Sigmoid colon (tissue), 7 donors: ENCODE measurements at places on chromosomes 6 and 20. TPM values are rescaled to one million over a fixed set of nuclear protein-coding genes. Genes with fewer than 3 reads are reported as not detected.
A peak's percentile ranks its signal among the peaks of the same experiment; 100 is the strongest.

DNA sequence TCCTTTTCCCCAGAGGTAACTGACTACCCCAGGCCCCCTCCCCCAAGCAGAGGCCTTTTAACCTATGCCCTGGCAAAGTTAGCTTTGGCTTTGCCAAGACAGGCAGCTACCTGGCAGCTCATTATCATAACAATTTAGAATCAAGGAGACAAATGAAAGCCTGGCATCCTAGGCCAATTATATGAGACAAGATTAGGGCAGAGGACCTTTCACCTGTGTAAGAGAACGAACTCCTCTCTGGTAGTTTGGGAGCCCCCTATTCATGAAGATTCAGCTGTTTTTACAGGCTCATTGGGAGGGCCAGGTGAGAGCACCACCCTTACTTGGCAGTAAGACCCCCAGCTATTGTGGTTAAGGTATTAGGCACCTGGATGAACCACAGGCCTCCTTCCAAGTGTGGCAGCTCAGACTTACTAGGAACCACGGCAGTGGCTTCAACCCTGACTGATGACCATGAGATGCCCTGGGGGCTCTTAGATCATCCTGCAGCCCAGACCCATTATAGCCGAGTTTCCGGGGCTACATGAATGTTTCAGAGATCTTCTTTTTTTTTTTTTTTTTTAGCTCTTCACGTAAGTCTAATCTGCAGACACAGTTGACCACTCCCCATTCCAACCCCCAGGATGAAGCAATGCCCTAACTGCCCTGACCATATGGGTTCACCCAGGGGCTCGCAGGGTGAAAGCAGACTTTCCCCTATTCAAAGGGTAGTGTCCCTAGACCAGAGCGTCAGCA lies 56.2 kb downstream of the RAB44 start:
- H3K27ac ChIP-seq: no peak overlapping the region
- no peak overlapping the region for H3K4me3 ChIP-seq
- DNase-seq: no peak
- peaks cover 2% of the 10 kb centered on the region for H3K4me1 ChIP-seq

DNA sequence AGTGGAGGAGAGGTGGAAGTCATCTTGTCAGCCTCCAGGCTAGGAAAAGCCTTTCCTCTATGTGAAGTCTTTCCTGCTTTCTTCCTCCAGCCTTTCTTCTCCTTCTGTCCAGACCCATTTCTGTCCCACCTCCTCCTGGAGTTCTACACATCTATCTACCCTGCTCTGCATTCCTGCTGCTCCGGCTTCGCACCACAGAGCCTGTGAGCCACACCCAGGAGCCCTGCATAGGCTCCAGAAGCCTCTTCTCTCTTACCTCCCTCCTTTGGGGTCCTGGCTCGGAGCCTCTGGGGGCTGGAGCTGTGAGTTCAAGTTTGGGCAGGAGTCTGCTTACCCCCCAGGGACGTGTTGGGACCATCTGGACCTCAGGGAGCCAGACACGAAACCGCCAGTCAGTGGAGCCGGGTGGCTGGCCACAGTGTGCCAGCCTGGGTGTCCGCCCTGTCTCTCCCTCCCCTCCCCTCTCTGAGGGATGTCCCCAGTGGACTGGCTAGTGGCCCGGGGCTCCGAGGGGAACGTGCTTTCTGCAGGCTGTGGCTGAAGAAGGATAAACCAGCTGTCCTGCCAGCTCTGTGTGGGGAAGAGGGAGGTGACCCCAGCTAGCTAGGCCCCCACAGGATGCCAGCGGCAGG lies 99.2 kb downstream of the VEGFA start:
- no peaks in the 10 kb centered on the region for H3K4me1 ChIP-seq
- peaks cover 23% of the 10 kb centered on the region for H3K27me3 ChIP-seq
- H3K36me3 ChIP-seq: no peaks in the 10 kb centered on the region

- no peak for DNase-seq
- no peaks in the 10 kb centered on the region for H3K36me3 ChIP-seq
- no peaks in the 10 kb centered on the region for H3K27me3 ChIP-seq
- peaks cover 13% of the 10 kb centered on the region for H3K4me1 ChIP-seq
- H3K27ac ChIP-seq: peak overlapping the region; percentile 99
These were observed 35.2 kb downstream of the HFE start for GRCh38 chr6:26122402-26122792.

DNA sequence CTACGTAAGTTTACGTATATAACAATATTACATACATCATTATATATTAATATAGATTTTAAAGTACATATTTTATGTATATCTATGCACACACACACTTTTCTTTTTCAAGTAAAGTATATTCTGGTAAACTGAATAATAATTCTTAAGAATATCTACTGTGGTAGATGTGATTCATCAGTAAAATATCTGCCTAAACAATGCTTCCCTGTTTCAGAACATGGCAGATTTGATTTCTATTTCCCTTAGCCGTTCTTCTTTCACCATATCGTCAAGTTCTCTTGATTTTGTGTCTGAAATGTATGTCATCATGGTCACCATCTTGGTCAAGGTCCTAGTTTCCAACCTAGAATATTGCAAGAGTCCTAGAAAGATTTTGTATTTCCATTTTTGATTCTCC lies 195.6 kb downstream of the HDGFL1 start:
- DNase-seq: no peak
- no peak overlapping the region for H3K27ac ChIP-seq
- no peaks in the 10 kb centered on the region for H3K36me3 ChIP-seq
- H3K27me3 ChIP-seq: no peaks in the 10 kb centered on the region

DNA sequence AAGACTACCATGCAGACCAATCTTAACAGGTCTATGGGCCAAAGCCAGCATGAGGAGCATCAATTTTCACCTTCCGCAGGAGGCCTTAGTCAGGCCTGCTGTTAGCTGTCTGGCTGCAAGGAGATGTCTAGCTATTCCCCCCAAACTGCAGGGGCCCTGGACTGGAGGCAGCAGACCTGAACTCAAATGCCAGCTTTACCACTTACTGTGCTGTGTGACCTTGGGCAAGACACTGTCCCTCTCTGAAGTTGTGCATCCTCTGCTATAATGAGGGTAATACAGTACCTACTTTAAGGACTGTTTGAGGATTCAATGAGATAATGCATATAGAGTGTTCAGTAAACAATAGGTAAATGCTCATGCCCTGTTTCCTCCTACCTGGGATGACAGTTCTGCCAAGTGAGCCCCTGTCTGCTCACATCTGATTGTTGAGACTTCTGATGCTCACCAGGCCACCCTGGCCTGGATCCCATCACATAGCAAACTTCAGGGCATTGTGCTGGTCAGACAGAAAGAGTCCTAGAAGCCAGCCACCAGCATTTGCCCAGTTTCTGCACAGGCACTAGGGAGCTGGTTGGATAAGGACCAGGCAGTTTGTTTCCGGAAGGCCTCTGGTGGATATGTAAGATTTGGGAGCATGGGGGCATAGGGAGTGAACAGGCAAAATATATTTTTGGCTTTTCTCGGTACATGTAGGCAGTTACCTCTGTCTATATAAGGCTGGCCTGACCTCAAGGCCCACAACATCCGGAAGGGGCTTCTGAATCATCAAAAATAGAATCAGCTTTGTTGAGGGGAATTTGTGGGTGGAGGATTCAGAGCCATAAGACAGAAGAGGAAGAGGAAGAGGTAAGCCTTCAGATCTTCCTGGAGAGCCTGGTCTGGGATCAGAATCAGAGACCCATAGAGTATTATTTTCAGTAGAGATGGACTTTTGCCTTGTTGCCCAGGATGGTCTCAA lies 2.3 kb upstream of the OCSTAMP start:
- no peak for DNase-seq
- H3K36me3 ChIP-seq: no peaks in the 10 kb centered on the region
- no peaks in the 10 kb centered on the region for H3K4me1 ChIP-seq
- H3K27me3 ChIP-seq: no peaks in the 10 kb centered on the region
- no peak overlapping the region for H3K4me3 ChIP-seq
- H3K27ac ChIP-seq: no peak overlapping the region

DNA sequence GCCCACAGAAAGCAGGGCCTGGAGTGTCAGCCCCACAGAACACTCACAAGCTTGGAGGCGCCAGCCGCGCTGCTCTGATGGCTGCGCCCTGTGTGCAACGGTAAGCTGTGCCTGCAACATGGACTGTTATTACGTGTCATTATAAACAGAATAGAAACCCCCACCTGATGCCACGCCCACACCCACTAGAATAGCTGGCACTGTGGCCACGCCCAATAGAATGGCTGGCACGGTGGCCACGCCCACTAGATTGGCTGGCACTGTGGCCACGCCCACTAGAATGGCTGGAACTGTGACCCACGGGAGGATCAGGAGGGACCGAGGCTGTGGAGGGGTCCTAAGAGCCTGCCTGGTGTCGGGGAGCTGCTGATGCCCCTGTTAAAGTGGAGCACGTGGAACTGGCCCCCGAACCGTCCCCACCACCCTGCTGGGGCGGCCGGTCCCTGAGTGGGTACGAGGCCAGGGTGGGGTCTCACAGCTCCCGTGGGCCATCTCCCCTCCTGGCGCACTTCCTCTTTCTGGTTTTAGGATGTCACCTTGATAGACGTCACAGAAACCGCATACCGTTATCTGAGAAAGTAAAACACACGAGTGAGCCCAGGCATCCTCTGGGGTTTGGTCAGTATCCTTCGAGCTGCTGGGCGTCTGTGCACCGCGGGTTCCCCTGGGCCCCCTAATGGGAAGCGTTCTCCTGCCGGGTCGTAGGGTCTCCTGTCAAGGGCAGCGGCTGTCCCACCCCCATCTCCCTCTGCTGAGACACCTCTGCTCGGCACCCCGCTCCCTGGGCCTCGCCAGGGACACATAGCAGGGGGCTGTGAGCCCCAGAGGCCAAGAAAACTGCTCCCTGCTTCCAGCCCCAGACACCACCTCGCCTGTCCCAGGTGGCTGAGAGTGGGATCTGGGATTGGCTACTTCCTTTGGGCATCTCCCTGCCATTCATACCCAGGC lies 25.4 kb downstream of the SLC17A9 start:
- no peak overlapping the region for H3K4me3 ChIP-seq
- peaks cover 100% of the 10 kb centered on the region for H3K27me3 ChIP-seq
- H3K27ac ChIP-seq: no peak overlapping the region
- DNase-seq: no peak
- H3K36me3 ChIP-seq: no peaks in the 10 kb centered on the region
- H3K4me1 ChIP-seq: peaks cover 6% of the 10 kb centered on the region

GRCh38 chr6:80523010-80523409 lies 416.5 kb downstream of the BCKDHB start:
- H3K4me3 ChIP-seq: no peak overlapping the region
- H3K27ac ChIP-seq: no peak overlapping the region
- DNase-seq: no peak
- H3K27me3 ChIP-seq: no peaks in the 10 kb centered on the region
- peaks cover 28% of the 10 kb centered on the region for H3K4me1 ChIP-seq

GRCh38 chr20:52168116-52168515 lies 23.5 kb downstream of the ZFP64 start:
- no peak overlapping the region for H3K27ac ChIP-seq
- H3K36me3 ChIP-seq: no peaks in the 10 kb centered on the region
- H3K4me1 ChIP-seq: no peaks in the 10 kb centered on the region
- DNase-seq: no peak

TFAP2C gene
- 5.3 TPM for total RNA-seq

PCMTD2 gene
- total RNA-seq: 67.3 TPM

HDDC2 gene
- total RNA-seq: 55.5 TPM

RAET1G gene
- total RNA-seq: not detected

PTCRA gene
- not detected for total RNA-seq
